Amygdala (tissue), 56 donors: ENCODE measurements at places on chromosomes 2 and 18.

GRCh38 chr2:33287507-33288005, 188.9 kb upstream of the RASGRP3 start:
- DNase-seq: no peak

GRCh38 chr2:205911306-205911705, 174.7 kb downstream of the INO80D start:
- no peak for DNase-seq

- no peak for DNase-seq
Measured at GRCh38 chr18:79736230-79736629, 56.6 kb downstream of the CTDP1 start.

DNA sequence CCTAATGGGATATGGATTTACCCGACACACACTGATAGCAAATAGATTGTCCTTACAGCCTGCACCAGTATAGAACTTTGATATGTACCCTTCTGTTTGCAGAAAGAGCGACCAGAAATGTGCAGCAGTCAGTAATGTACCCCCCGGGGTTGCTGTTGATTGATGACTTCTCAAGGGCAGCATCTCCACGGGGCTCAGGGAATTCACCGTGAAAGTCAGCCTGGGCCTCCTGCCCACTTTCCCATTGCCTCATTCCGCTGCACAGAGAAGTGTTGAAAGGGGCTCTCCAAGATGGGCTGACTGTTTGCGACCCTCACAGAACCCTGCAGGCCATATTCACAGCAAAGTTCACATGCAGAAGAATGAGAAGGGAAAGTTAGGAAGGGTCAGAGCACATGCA, 241.3 kb downstream of the PRKCE start:
- no peak for DNase-seq

- DNase-seq: no peak
Measured at GRCh38 chr2:3039188-3040065, 338.2 kb downstream of the EIPR1 start.

DNA sequence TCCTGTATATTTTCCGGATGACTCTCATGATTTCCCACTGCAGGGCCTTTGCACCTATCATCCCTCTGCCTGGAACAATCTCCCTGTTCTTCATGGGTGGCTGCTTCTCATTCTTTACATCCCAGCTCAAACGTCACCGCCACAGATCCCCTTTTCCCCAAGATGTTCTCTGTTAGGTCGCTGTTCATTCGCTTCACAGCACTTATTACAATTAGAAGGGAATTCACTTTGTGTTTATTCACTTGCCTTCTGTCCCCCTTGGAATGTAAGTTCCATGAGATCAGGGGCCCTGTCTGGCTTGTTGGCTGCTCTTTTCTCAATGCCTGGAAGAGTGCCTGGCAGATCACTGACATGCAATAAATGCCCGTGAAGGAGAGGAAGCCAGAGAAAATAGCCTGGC, 106.7 kb downstream of the FOXI3 start:
- no peak for DNase-seq

- DNase-seq: no peak
Measured at GRCh38 chr2:230216489-230216888, 3.3 kb downstream of the SP110 start.

GRCh38 chr18:35379421-35379820, 2.3 kb upstream of the ZNF396 start:
- no peak for DNase-seq

DNA sequence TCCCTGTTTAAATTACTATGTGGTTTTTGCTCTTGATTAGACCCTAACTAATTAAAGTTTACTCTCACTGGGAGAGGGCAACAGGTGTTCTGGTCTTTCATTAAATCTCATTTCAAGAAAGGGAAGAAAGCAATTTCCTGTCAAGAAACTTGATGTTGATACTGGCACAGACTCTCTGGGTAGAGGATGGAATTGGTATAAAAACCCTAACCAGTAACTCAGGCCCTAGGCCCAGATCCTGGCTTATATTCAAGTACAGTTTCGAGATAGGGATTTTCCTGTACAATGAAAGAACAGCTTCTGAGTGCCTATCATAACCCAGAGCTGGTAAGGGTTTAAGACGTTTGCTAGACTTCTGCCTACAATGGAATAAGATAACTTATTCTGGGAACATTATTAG, 61.6 kb upstream of the ACYP2 start:
- DNase-seq: no peak

DNA sequence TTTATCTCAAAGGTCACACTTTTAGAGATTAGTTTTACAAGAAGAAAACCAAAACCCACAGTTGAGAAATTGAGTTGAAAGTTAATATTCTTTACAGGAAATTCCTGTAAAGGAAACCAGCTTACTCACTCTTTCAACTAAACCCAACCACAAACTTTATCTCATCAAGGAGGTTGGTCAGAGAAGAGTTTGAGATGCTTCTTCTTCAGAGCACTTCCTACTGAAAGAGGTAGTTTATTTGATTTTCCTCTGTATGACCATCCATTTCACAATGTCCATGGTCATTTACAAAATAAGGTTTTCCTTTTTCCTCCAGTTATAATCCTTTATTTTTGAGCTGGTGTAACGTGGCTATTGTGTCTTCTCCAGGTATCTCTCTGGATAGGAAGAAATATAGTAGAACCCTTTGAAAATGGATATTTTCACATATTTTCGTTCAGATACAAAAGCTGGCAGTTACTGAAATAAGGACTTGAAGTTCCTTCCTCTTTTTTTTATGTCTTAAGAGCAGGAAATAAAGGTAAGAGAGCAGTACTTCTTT, 4.5 kb upstream of the IL18RAP start:
- DNase-seq: no peak

DNA sequence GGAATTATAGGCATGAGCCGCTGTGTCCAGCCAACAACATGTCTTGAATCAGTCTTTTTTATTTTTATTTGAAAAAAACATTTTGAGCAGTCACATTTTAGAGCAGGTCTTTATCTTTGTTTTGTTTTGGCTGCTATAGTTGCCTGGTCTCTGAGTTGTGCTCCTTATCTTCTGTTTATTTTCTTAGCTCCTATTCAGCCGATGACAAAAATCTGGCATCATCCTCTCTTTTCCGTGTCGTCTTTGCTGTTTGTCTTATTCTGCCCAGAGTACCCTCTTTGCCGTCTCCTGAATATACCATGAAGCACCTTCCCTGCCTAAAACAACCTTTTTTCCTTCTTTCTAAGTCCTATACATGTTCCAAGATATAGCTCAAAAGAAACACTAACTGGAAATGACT, 201.1 kb downstream of the THSD7B start:
- DNase-seq: no peak

GRCh38 chr18:59141294-59142068, 1.8 kb downstream of the SEC11C start:
- no peak for DNase-seq

DNA sequence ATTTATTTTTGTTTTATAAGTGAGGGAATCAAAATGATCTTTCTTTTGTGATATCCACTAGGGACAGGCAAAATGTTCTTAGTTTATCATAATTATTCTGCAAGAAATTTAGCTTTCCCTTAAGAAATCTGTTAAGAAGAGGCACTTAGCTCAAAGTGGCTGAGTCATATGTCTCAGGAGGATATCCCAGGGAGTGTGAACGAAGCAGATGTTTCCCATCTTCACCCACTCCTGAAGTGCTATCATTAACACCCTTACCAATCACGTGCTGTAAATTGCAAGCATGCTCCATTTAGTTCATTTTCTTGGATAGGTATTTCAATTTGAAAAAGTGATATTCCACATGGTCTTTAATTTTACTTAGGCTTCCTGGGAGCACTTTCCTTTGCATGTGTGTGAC, 774.3 kb upstream of the TMEFF2 start:
- no peak for DNase-seq

GRCh38 chr2:74091391-74091790, 56.3 kb downstream of the BOLA3 start:
- no peak for DNase-seq

DNA sequence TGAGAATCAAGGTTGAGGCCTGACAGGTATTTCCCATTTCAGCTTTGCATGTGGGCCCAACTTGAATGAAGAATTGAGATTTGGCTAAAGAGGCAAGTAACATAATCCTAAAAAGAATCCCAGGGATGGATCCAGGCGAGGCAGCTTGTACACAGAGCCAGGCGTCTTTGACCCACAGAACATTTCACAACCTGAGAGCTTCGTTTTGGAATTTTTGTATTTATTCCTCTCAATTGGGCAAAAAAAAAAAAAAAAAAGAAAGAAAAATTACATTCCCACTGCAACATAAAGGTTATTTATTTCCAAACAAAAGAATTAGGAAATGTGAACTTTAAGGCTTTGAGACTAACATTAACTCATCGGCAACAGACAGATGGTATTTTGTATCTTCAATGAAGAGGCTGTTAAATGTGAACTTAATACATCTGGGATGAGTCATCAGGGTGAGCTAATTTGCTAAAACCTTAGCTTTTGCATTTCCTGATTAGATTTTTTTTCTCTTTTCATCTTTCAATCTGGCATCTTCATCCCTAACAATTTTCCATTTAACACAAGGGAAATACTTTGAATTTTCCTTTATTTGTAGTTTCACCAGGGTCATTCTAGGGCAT, 478.5 kb upstream of the TNP1 start:
- DNase-seq: no peak

DNA sequence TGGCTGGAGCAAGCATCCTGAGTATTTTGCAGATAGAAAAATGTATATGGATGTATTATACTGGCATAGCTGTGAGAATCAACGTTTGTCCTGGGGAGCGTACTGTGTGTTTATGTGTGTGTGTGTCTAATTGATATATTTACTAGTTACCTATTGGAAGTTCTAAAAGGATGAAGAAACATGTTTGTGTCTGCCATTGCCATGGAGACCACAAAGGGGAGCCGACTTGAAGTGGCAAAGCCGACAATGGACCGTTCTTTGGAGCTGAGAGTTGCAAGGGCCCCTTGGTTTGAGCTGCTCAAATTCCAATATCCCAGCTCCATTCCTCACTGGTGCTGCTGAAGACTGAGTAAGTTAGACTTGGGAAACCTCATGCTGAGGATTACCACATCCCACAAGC, 14.3 kb upstream of the SLC25A52 start:
- DNase-seq: no peak

DNA sequence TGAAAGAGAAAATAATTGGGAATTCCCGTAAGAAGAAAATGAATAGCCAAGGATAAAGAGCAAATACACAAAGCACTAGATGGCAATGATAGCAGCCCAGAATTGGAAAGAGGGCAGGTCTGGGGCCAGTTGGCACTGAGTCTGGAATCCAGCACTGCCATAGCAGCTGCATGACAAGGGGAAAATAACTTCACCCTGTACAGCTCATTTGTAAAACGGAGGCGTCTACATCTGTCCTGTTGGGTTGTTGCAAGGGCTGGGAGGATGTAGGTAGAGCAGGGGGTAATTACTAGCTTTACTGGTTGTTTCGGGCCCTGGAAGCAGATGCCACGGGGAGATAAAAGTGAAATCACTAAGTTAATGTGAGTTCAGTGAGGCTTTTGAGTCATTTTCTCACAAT, 110.0 kb upstream of the RASGRP3 start:
- DNase-seq: no peak

- DNase-seq: no peak
Measured at GRCh38 chr2:229270551-229271410, at the start of gene PID1. TSS of gene PID1 (minus strand) at chr2:229271287. CDS start at chr2:229271043, 244 bp downstream.

DNA sequence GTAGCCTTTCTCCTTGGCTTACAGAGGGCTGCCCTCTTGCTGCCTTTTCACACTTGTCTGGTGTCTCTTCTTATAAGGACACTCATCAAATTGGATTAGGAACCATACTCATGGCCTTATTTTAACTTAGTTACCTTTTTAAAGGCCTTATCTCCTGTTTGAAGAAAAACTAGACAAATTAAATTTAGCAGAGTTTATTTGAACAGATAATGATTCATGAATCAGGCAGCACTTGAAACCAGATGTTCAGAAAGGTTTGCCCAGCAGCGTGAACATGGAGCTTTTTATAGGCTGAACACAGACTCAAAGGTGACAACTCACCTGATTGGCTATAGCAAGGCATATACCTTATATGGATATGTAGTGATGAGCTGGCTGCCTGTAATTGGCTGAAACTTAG, 238.0 kb downstream of the GULP1 start:
- no peak for DNase-seq

DNA sequence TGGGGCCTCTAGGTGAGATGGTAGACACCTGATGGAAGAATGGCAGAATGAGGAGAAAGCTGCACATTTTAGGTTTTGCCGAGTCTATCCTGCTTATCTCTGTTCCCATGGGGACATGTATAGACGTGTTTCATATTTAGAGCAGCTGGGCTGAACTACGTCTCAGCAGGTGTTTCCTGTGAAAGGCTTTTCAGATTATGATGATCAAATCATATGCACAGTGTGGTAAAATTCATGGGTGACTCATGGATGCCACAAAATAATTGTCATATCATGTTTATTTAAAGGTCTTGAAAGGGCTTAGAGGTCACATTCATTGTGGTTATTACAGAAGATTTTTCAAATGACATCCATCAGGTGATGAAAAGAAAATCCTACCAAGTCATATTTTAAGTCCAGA, 90.5 kb downstream of the ICOS start:
- no peak for DNase-seq

DNA sequence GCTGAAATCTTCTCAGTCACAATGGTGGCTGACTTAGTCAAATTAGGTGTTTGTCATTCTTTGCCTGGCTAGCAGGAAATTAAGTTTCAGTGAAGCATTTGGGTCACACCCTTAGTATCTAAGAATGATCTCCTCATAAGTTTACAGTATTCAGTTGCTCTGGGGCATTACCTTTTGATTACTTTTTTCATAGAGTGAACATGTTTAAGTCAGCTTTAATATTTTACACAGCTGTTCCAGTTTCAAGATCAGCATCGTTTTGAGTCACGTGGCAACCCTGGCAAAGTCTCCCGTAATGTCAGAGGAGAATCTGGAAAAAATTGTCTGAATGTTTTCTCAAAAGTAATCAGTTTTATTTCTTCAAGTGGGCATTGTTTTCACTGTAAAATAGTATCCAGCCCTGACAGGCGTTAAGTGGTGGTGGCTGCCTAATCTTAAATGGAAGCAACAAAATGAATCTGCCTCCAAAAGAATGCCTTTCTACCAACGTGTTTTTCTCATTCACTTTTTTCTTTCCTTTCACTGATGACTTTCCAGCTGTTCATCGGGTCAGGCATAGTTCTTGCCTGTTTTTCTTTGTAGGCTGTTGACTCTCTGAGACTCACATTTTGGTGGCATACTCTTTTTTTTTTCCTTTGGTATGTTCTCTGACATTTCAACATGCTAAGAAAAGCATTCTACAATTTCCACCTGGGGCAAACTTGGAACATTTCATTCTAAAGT, 319.6 kb upstream of the TCF4 start:
- DNase-seq: no peak

DNA sequence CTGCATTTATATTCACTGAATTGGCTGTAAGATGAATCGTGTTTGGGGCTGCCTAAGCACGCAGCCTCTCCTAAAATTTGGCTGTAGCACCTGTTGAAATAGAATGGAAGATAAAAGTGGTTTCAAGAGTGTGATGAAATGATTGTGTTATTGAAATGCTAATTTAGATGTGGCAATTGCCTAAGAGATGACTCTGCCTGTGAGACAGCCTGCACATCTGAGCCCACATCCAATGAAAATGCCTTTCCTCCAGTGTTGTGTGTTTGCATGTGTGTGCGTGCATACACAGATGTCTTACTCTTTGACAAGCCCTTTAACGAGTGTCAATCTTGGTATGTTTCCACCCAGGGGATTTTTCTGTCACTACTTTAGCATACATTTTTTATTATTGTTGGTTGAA, 346.9 kb downstream of the MEIS1 start:
- DNase-seq: no peak
